ENCODE measurements at places on chromosomes 1 and 21. TPM values are rescaled to one million over a fixed set of nuclear protein-coding genes. Genes with fewer than 3 reads are reported as not detected.

DNA sequence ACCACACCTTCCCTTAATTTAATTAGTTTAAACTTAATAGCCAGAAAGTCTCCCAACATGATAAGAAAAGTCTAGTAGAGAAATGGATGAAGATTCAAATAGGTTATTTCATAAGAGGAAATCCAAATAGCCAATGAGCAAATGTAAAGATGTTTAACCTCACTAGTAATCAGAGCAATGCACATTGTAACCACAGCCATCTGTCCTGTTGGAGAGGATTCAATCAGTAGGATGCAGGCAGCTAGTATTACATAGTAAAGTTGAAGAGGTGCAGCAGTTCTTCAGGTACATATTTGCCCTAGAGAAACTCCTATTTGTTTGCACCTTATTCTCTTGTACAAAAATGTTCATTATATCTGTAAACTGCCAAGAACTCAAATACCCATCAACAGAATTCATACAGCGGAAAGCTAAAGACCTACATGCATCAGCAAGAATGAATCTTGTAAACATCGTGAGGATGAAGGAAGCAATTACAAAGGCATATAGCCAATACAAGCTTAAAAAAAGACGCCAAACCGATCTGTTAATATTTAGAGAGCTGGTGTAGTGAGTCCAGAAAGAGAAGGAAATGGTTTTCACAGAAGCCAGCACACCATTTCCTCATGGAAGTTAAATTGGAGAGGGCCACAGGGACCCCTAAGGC is 27.9 kb downstream of the DIP2A start:
- DNase-seq, result no peak

GRIK3 gene
- 3.2 TPM for total RNA-seq

DNA sequence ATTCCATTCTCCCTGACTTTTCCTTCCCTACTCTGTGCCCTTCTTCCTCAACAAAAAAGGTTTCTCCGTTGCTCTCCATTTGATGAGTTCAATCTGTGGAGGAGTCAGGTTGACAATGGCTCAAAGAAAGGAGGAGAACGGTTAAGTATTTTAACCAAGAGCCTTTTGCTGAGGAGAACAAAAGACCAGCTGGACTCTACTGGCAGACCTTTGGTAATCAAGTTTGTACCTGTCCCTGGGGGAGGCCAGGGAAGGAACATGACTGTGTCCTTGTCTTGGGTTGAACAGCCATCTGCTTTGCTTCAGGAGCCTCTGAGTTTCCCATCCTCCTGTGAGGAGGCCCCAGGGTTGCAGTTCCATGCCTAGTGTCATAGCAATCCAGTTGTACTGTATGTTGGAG is 29.9 kb downstream of the TTF2 start:
- no peak for DNase-seq

DNA sequence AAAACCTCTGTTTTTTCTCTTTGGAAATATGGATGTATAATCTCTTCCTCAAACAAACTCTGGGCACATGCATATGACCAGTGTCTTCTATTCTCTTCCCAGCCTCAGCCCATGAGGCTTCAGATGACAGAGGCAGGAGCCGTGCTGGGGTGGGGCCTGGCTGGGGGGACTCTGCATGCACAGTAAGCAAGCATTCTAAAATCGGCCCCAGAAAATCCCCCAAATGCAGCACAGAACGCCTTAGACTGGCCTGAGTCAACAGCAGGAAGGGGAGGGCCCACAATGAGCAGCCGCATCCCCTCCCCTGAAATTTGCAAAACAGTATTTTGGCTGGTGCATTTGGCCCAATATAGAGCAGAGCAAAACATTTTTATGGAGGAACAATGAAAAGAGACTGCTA is 47.8 kb downstream of the ITPKB start:
- DNase-seq, result peak; percentile 67

NOS1AP gene
- total RNA-seq, result 1.6 TPM

CFAP107 gene
- not detected for total RNA-seq

DNA sequence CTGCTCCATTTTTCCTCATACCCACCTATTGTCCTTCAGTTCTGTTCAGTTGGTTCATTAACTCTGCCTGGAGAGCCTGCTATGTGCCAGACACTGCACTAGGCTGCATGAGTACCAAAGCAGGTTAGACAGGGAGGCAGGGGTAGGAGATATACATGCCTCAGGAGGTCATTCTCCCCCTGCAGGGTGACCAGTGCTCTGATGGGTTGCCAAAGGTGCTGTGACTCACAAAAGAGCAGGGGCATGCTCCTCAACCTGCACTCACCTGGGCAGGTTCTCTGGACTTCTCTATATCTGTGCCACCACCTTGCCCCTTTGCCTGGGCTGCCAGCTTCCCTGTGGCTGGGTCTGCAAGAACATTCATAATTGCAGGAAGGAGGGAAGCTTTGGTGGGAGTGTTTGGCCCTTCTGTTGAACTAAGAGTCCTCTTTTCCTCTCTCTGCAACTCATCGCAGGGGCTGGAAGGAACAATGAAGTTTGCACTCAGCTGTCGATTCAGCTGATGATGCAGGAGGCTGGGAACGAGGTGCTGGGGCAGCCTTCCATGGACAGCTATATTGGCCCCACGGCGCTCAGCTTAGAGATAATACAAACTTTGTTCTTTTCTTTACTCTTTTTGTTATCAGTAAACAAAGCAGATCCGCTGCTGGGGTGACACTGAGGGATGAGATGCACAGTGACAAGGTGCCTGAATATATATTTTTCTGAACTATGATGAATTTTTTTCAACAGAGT is 356.4 kb upstream of the PLXNA2 start:
- DNase-seq, result no peak

BRDT gene
- not detected for total RNA-seq

GRCh38 chr1:43936431-43937151 is 3.0 kb downstream of the ARTN start:
- peak; percentile 38 for DNase-seq

DNA sequence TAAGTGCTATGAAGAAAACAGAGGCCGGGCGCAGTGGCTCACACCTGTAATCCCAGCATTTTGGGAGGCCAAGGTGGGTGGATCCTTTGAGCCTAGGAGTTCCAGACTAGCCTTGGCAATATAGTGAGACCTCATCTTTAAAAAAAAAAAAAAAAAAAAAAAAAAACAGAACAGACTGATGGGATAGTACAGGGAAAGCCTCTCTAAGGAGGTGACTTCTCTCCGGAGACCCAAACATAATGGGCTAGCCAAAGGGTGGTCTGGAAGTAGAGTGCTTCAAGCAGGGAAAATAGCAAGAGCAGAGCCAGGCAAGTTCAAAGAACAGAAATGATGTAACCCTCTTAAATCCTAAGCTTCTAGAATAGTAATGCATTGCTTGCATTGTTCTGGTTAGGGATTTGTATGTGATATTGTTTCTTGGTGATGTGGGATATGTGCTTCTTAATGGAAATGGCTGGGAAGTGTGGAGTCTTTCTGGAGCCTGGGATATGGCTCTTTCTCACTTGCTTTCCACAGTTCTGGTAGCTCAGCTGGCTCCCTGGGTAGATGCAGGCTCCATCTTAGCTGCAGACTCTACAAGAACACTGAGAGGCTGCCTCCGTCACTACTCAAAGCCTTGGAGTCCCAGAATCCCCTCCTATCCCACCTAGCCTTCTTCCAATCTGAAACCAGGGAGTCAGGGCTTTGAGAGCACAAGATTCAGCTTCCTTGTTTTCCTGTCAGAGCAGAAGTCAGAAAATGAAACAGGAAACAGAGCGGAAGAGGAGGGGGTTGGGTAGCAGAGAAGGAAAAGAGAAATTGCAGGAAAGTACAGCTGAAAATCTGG is 1.9 kb upstream of the PIGV start:
- DNase-seq, result peak; percentile 50

GRCh38 chr1:245129319-245130240 is 25.2 kb upstream of the KIF26B start:
- no peak for DNase-seq

- peak; percentile 37 for DNase-seq
These were observed 11.1 kb downstream of the MTX1 start for GRCh38 chr1:155219592-155220031.

DNA sequence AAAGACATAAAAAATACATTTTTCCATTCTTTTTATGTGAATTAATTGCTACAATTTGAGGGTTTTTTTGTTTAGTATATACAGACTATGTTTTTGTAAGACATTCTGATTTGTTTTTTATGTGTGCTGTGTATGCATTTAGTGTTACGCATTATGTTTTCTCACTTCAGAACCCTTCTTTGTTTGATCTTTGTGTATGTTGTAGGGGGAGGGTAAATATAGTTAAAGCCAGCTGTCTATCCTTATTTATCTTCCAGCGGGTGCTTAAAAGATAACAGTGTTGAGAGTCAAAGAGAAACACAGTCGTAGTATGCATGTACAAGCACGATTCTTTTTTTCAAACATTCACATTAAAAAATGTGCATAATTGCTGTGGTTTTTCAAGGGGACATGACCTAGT is 97.5 kb upstream of the KIAA1614 start:
- DNase-seq, result no peak

GPR3 gene
- total RNA-seq, result 0.41 TPM

DNA sequence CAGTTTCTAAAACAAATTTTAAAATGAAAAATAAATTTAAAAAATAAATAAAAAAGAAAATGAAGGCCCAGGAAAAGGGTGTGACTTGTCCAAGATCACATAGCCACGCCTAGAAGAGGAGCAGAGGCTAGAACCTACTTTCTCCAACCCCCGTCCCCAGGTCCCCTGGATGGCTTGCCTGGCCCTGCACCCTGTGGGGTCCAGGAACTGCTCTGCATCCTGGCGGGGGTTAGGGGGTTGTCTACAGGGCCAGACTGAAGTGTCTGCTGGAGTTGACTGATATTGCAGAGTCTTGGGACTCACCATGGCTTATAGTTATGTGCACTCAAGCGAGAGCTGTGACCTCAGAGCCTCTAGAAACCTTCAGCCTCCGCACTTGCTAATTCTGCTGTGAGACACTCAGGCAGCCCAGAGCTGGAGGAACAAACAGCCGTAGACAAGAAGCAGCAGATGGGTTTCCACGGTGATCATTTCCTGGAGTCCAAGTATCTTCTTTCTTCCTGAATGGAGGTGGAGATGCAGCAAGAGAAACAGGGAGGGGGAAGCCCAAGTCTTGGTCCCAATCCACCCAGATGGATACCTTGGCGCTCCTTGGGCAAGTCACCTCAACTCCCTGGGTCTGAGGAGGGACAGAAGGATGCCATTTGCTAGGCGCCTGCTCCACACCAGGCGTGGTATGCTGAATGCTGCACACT is 5.2 kb upstream of the EXTL1 start:
- peak; percentile 64 for DNase-seq

TRIM67 gene
- 0.10 TPM for total RNA-seq

GRCh38 chr21:34908419-34909055 is 140.6 kb downstream of the RUNX1 start:
- DNase-seq, result no peak

DNA sequence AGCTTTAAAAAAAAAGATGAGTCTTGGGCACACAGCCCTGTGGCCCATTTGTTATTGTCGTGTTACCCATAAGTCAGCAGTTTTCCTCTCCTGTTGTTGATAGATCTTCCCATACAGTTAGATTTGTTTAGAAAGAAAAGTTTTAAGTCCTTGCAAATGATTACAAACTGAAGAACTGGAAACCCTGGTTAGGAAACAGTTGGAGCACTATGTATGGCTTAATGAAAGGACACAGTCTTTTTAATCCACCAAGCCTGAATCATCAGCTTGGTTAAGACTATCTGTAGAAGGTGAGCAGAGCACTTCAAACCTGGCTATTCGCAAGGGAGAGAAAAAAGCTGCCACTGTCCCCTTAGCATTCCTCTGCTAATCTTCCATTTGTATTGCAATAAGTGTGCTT is 241.0 kb downstream of the DISC1 start:
- no peak for DNase-seq

GRCh38 chr1:83673312-83673711 is 325.6 kb downstream of the TTLL7 start:
- no peak for DNase-seq

- DNase-seq, result no peak
These were observed 185.4 kb downstream of the DYRK1A start for GRCh38 chr21:37551993-37552355.

- peak; percentile 36 for DNase-seq
These were observed 1.4 kb downstream of the LDLRAD1 start for GRCh38 chr1:54016343-54017282.

C1QTNF12 gene
- total RNA-seq, result 6.3 TPM

GRCh38 chr1:63937461-63938022 is 163.7 kb downstream of the ROR1 start:
- no peak for DNase-seq
